Thoracic aorta (tissue), 2 donors: ENCODE measurements at places on chromosomes 5 and 9.

GRCh38 chr5:55187370-55187769, 14.4 kb upstream of the CDC20B start:
- no peak for DNase-seq

GRCh38 chr5:129639331-129639730, 108.6 kb upstream of the MINAR2 start:
- DNase-seq = no peak

DNA sequence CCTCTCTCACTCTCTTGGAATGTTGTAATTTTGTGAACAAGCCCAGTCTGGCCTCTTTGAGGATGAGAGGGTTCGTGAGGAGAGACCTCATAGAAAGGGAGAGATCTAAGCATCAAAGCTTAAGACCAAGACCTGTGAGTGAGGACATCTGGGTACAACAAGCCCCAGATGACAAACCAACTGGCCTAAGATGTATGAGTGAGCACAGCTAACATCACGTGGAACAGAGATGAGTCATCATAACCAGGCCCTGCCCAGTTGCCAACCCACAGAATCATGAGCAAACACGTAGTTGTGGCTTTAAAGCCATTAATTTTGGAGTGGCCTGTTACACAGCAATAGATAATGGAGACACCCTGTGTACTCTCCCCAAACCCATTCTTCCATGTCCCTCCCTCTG, 439.1 kb upstream of the KIF2A start:
- DNase-seq = no peak

DNA sequence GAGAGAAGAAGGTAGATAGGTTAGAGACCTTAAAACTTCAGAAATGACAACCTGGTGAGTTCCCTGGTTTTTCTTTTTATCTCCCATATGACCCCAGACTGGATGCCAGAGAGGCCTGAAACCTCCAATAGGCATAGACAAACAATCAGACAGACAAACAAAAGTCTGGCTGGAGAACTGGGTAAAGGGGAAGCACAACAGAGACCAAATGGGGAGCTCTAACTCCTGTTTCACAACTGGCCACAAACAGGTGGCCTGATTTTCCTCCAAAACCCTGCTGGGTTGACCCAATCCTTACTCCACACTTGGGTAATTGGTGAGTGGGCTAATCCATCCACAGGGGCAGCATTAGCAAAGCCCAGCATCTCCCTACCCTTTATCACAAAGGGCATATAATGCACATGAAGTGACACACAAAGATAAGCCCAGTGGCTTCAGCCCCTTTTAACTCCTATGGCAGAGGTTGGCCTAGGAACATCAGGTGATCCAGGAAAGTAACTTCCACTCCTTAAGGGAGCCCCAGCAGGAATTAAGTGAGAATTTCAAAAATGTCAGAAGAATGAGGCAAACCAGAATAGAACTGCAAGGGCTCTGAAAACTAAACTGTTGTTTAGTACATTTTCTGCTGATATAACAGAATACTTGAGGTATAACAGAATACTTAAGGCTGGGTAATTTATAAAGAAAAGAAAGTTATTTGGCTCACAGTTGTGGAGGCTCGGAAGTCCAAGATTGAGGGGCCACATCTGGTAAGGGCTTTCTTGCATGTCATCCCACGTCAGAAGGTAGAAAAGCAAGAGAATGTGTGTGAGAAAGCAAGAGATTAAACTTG, 60.9 kb upstream of the ROR2 start:
- no peak for DNase-seq

DNA sequence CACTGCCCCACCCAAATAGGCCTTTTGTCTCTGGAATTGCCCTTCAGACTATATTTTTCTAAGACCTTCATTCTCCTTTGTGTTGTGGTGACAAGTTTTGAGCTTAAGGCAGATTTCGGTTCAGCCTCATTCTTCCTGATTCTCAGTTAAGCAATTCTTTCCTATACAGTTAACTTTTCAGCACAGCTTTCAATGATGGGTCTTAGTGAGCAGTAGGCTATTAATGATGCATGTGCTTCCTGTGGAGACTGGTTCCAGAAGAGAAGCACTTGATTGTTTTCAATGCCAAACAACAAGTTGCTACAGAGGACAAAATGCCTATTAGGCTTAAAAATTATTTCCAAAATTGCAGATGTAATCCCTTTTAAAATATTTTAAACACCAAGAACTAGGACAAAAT, 47.7 kb upstream of the TLX3 start:
- no peak for DNase-seq

GRCh38 chr9:85025638-85026037, 356.1 kb downstream of the NTRK2 start:
- no peak for DNase-seq

DNA sequence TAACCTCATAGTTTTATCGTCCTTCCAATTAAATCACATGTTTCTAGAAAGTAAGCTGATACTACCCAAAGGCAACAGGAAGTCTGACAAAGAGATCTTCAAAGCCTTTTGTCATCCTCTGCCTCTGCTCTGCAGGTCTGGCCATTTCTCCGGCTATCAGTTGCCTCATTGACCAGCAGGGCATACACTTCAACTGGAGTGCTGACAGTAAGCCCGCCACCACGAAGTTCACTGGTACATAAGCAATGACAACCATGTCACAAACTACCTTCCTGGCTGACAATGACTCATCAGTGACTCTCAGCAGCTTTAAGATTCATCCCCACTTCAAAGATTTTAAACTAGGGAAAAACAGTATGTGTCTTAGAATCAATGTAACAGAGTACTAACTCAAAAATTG, 20.6 kb downstream of the SPTLC1 start:
- DNase-seq = no peak

- DNase-seq = no peak
Observed at GRCh38 chr5:93583768-93584595, 960 bp downstream of the NR2F1 start.

DNA sequence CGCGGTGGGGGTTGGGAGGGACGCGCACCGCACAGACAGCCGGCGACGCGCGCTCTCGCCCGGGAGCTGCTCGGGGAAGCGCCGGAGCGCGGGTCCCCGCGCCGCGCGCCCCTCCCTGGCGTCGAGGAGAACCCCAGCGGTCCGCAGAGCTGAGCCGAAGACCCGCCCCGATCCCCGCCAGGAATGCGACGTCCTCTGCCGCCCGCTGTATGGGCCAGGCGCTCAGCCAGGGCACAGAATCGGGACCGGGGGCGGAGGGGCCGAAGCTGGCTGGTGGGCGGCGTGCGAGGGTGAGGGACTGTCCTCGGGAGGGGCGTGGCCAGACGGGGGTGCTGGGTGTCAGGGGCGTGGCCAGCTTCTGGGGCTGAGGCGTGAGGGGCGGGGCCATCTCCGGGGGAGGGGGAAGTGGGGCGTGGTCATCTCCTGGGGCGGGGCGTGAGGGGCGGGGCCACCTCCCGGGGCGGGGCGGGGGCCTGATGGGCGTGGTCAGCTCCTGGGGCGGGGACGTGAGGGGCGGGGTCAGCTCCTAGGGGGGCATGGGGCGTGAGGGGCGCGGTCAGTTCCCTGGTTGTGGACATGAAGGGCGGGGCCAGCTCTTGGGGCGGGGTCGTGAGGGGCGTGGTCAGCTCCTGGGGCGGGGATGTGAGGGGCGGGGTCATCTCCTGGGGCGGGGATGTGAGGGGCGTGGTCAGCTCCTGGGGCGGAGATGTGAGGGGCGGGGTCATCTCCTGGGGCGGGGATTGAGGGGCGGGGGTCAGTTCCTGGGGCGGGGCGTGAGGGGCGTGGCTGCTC, 965 bp downstream of the PTGDS start:
- no peak for DNase-seq

- no peak for DNase-seq
Observed at GRCh38 chr5:98498028-98498427, 275.4 kb upstream of the RGMB start.

GRCh38 chr5:141272906-141273305, 27.7 kb downstream of the PCDHB15 start:
- no peak for DNase-seq

DNA sequence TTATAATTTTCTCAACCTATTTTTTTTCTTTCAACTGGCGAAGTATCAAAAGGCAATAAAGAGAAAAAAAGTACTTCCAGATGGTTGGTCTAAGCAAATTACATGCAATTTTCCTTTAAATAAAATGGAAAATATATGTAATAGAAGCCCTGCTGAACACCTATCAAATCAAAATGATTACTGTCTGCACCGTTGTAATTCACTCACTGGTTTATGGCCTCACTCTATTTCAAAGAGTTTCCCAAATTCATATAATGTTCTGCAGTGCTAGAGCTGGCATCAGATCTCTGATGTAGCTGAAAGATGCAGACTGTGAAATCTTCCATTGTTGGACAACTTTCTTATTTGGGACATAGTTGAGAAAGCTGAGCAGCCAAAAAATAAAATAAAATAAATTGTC, 130.3 kb downstream of the SEMA5A start:
- DNase-seq = no peak

GRCh38 chr5:150305557-150305956, 2.9 kb upstream of the ARSI start:
- DNase-seq = no peak

GRCh38 chr5:104628911-104629310, 1066.3 kb upstream of the NUDT12 start:
- no peak for DNase-seq

DNA sequence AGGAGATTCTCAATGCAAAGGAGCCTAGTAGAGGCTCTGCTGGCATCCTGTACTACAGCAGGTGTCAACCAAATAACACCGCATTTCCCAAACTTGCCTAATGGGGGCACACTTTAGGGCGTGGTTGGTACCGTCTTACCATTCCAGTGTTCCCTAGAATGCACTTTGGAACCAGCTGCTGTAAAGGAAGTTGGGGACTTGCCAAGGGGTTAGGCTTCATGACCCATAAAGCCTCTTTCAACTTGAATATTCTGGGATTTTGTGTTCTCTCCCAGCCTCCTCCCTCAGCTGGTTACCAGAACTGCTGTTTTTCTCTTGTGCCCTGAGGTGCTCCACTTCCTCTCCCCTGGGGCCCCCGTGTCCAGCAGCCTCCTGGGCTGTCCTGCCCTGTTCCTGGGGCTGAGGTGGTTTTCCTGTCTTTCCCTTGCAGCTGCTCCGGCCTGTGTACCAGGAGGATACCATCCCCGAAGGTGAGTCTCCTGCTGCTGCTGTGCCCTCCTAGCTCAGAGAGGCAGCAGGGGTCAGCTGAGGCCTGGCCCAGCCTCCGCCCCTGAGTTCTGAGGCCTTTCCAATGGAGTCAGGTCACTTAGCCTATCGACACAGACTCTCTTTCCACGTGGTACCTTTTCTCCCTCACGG, 44.7 kb downstream of the RGS3 start:
- no peak for DNase-seq

DNA sequence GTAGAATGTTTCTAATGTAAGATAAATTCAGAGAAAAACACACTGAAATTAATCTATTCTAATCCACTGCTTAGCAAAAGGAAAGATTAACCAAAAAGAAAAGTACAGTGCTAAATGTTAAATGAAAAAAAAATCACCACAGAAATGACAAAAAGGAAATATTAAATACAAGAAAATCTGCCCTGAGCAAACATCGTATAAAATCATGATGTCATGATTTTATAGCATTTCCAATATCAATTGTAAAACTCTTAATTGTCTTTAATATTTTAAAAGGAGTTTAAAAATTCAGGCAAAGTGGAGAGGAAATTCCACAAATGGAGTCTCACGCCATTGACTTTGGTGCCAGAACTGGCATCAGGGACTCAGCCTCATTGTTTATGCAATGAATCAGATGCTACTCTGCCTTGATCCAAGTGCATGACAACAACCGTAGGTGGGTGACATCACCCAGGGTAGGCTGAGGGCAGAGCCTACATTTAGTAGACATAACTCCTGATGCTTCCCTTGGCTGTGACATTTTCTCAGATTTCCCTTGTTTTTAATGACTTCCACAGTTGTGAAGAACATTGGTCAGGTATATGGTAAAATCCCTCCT, 696.8 kb downstream of the SEMA5A start:
- DNase-seq = no peak

DNA sequence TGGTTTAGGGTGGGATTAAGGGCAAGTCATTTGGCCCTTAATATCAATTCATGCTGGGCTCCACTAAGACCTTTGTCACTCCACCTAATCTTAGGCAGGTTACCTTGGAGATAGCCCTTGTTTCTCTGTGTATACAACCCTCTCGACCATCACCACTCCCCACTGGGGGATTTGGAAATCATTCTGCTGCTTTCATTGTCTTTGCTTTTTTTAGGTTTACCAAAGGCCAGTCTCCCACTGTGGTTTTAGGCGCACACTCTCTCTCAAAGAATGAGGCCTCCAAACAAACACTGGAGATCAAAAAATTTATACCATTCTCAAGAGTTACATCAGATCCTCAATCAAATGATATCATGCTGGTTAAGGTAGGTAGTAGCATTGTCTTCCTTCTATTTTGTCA, 6.2 kb downstream of the GZMK start:
- no peak for DNase-seq

GRCh38 chr5:75668977-75669689, 48.1 kb downstream of the POC5 start:
- DNase-seq = no peak

DNA sequence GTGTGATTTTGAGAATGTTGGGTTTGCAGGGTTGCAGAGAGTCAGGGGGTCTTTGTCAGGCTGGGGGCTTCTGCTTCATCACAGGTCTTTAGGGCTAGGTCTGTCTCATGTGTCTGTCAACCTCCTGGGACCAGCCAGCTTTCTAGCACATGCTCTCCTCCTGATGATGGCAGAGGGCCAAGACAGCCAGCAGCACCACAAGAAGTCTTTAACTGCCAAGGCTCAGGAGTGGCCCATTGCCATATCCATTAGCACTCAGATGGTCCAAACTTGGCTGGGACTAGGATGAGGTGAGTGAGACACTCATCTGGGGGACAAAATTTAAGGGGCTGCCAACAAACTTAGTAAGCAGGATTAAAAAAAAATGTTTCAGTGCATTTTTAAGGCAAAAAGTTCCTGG, 384.2 kb upstream of the CDH10 start:
- DNase-seq = no peak

- no peak for DNase-seq
Observed at GRCh38 chr9:125878164-125878631, 131.0 kb downstream of the PBX3 start.

- no peak for DNase-seq
Observed at GRCh38 chr5:56482363-56482762, 249.2 kb upstream of the ANKRD55 start.

DNA sequence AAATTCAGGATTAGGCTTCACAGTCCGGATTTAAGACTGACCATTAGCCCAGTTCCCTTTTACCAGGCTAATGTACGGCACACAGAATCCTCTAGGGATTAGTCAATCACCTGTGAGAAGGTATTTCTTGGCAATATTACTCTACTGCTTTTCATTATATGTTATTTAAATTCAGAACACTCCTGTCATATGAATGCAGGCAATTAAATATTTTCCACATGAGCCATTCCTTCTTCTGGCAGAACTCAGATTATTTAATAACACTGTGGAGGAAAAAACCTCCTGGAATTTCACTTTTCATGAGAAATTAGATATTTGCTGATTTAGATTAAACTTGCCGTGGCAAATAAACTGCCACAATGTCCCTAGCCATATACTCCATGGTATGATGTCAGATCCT, 1357.5 kb upstream of the C9orf72 start:
- DNase-seq = no peak

DNA sequence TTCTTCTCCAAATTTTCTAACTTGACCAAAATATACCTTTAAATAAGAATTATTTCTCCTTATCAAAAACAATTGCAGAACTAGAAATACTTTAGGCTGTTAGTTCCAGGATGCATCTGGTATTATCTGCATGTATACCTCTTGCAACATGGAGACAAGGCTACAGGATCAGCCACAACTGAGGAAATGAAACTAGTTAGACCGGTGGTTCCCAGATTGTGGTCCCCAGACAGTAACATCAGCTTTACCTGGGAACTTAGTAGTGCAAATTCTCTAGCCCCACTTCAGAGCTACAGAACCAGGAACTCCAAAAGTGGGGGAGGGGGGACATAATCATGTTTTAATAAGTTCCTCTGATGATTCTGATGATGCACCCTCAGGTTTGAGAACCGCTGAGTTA, 61.6 kb upstream of the C9orf72 start:
- no peak for DNase-seq
